ENCODE measurements at places on chromosomes 1 and 21. TPM values are rescaled to one million over a fixed set of nuclear protein-coding genes. Genes with fewer than 3 reads are reported as not detected.

DNA sequence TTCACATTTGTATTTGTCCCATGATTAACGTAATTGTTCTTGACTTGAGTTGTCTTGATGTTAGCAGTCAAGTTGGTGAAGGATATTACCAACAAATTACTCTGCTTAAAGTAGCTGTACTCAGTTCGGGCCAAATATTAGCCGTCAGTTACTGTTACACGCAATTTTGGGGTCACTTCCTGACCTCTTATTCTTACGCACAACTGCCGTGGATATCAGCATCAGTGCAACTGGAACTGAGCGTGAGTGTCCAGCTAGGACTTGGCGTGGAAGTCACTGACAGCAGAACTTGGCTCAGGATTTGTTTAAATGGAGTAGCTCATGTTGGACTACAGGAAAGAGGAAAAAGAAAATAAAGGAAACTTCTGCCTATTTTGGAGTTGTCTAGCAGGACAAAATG lies 56.4 kb downstream of the ADAMTS1 start:
- no peaks in the 10 kb centered on the region for H3K36me3 ChIP-seq
- H3K27ac ChIP-seq: peak overlapping the region; percentile 49
- no peaks in the 10 kb centered on the region for H3K27me3 ChIP-seq
- no peak overlapping the region for H3K4me3 ChIP-seq

Gene IGSF5
- total RNA-seq: not detected

Gene CFHR4
- not detected for total RNA-seq

DNA sequence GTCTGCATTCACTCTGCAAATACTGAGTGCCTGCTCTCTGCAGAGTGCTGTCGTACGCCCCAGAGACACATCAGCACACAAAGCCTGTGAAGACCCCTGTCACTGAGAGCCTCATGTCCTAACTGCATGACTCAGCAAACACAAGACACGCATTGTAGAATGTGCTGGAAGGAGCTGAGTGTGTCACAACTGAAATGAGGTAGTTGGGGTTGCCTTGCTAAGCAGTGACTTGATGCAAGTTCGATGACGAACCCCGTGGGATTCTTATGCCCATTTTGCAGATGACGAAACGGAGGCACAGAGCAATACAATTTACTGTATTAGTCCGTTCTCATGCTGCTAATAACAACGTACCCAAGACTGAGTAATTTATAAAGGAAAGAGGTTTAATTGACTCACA lies 65.1 kb downstream of the RIPK4 start:
- DNase-seq: no peak
- no peaks in the 10 kb centered on the region for H3K27me3 ChIP-seq
- no peak overlapping the region for H3K27ac ChIP-seq
- H3K4me3 ChIP-seq: no peak overlapping the region

DNA sequence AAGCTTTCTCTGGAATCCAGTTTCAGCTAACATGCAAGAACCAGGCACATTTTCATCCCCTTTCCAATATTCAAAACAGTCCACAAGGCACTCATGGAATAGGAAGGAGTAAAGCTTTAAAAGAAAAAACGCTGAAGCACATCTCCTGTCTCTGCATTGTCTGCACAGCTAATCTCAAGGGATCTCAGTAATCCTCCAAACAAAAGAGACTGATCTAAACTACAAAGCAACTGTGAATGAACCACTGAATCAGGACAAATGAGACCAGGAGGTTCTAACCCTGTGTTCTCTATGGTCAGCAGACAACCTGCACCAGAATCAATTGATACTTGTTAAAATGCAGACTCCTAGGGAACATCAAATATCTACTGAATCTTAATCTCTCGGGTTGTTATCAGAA lies 399.0 kb downstream of the HHAT start:
- no peaks in the 10 kb centered on the region for H3K27me3 ChIP-seq
- no peak for DNase-seq
- no peaks in the 10 kb centered on the region for H3K4me1 ChIP-seq
- H3K27ac ChIP-seq: no peak overlapping the region
- H3K36me3 ChIP-seq: no peaks in the 10 kb centered on the region

- no peak overlapping the region for H3K4me3 ChIP-seq
- H3K4me1 ChIP-seq: no peaks in the 10 kb centered on the region
- H3K36me3 ChIP-seq: no peaks in the 10 kb centered on the region
- H3K27me3 ChIP-seq: no peaks in the 10 kb centered on the region
- DNase-seq: no peak
- no peak overlapping the region for H3K27ac ChIP-seq
These were observed 256.6 kb downstream of the ST6GALNAC3 start for GRCh38 chr1:76330991-76331603.

DNA sequence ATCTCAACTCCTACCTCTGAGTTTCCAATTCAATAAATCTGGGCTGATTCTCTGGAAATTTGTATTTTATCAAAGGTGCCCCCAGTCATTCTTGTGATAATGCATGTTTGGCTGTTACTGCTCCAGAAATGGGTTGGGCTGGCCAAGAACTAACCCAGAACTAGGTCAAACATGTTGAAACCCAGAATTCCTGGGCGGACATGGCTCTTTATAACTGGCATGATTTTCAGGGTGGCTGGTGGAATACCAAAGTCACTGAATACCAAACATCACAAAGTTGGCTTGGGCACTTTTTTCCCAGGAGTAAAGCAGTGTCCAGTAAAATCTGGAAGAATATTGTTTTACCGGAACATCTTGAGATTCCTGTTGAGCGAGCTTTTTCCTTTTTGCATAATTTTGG lies 89.4 kb upstream of the S1PR1 start:
- no peak for DNase-seq
- H3K4me3 ChIP-seq: no peak overlapping the region
- H3K36me3 ChIP-seq: no peaks in the 10 kb centered on the region

Gene AADACL4
- not detected for total RNA-seq

GRCh38 chr1:168007691-168008090 lies 70.8 kb upstream of the MPC2 start:
- no peaks in the 10 kb centered on the region for H3K27me3 ChIP-seq
- DNase-seq: no peak

- DNase-seq: no peak
- no peaks in the 10 kb centered on the region for H3K27me3 ChIP-seq
- no peaks in the 10 kb centered on the region for H3K4me1 ChIP-seq
- H3K27ac ChIP-seq: no peak overlapping the region
These were observed 26.7 kb upstream of the RSPO1 start for GRCh38 chr1:37661401-37661800.

DNA sequence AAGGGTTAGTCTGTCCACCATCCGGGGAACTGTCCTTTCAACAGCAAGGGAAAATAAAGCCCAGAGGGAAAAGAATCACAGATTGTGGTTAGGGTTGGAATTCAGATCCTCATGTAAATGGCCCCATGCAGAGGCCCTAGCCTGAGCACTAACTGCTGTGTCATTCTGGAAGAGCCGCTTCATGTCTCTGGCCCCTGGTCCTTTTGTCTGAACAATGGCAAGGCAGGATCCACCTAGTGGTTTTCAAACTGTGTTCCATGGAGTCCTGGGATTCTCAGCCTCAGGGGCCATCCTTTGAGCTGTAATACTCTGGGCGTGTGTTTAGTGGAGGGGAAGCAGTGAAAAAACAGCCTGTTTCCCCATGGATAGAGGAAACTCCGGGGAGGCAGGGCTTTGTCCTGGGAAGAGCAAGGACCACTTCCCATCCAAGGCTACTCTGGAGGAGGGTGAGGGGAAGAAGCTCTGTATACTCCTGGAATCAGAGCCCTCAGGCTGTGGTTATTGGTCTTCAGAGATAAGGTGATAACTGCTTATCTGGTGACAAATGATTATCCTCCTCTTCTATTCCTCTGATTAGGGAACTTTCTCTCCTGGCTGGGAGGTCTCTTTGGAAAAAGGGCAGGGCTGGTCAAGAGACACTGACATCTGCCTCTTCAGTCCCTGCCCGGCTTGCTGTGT lies 19.2 kb downstream of the PAX7 start:
- H3K27ac ChIP-seq: no peak overlapping the region
- H3K36me3 ChIP-seq: no peaks in the 10 kb centered on the region
- peaks cover 24% of the 10 kb centered on the region for H3K4me1 ChIP-seq
- no peak overlapping the region for H3K4me3 ChIP-seq
- no peak for DNase-seq

Gene RNU1-1
- total RNA-seq: under 0.01 TPM

Gene SEMA6C
- total RNA-seq: 12.2 TPM

DNA sequence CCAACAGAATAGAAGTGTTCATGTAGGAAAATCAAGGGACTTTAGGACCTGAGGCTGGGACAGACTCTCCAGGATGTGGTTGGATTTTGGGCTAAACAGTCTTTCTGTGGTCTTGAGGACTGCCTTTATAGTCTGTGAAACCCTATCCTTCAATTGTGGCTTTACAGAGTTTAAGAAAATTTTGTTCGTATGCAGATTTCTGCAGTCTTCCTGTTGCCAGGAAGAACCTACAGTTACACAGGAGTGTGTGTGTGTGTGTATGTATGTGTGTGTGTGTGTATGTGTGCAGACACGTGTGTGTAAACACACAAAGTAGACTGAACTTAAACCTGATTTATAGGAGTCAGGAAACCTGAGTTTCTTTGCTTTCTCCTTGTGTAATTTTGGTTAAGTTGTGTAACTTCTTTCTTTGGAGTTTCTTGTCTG lies 22.8 kb downstream of the NEK7 start:
- no peak overlapping the region for H3K27ac ChIP-seq
- H3K4me3 ChIP-seq: no peak overlapping the region
- DNase-seq: no peak

- no peaks in the 10 kb centered on the region for H3K4me1 ChIP-seq
- H3K27me3 ChIP-seq: no peaks in the 10 kb centered on the region
- no peak for DNase-seq
- peaks cover 98% of the 10 kb centered on the region for H3K36me3 ChIP-seq
- H3K27ac ChIP-seq: peak overlapping the region; percentile 20
- H3K4me3 ChIP-seq: no peak overlapping the region
These were observed 41.0 kb downstream of the LDLRAD2 start for GRCh38 chr1:21853131-21853427.

Gene SPRR4
- not detected for total RNA-seq

- H3K27ac ChIP-seq: no peak overlapping the region
- H3K36me3 ChIP-seq: peaks cover 18% of the 10 kb centered on the region
- peak; percentile 77 for DNase-seq
- H3K4me1 ChIP-seq: no peaks in the 10 kb centered on the region
- no peak overlapping the region for H3K4me3 ChIP-seq
- H3K27me3 ChIP-seq: no peaks in the 10 kb centered on the region
These were observed 43.5 kb downstream of the WDR4 start for GRCh38 chr21:42835611-42836401.

- no peaks in the 10 kb centered on the region for H3K27me3 ChIP-seq
- H3K4me1 ChIP-seq: peaks cover 23% of the 10 kb centered on the region
- H3K36me3 ChIP-seq: peaks cover 31% of the 10 kb centered on the region
- peak overlapping the region; percentile 98 for H3K27ac ChIP-seq
These were observed 846 bp downstream of the NSUN4 start for GRCh38 chr1:46341222-46342083.

Gene HIVEP3
- total RNA-seq: 2.1 TPM

DNA sequence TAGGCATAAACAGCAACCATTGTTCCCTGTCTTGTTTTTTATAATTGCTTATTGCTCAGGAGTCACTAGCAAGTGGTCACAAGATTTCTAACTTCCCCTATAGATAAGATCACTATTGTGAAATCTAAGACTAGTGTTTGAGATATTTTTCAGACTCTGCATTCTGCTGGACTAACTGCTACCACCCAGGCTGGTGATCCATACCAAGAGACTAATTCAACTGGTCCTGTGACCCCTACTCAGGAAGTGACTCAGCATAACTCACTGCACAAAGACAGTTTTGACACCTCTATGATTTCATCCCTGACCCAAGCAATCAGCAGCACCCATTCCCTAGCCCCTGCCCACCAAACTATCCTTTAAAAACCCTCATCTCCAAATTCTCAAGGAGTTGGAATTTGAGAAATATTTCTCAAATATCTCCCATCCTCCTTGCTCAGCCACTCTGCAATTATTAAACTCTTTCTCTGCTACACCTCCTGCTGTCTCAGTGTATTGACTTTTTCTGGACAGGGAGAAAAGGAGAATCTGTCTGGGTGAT lies 52.7 kb downstream of the TRIM33 start:
- H3K36me3 ChIP-seq: peaks cover 9% of the 10 kb centered on the region
- H3K27me3 ChIP-seq: no peaks in the 10 kb centered on the region
- H3K27ac ChIP-seq: no peak overlapping the region
- no peak overlapping the region for H3K4me3 ChIP-seq

DNA sequence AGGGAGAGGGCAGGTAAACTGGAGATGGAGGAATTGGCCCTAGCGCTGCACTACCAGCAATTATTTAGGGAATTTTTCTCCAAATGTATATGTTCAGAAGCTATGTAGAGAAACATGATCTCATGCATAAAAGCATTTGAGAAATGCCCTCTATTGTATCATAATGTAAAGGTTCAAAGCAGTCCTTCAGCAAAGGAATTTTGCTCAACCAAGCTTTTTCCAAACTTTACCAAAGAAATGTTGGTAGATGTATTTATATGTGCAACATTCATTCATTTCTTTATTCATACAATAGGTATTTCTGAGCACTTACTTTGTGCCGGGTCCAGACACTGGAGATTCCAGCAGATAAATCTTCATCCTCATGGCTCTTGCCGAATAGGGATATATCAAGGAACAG lies 64.4 kb downstream of the XCL1 start:
- H3K27ac ChIP-seq: no peak overlapping the region
- no peak overlapping the region for H3K4me3 ChIP-seq
- no peak for DNase-seq
- peaks cover 18% of the 10 kb centered on the region for H3K4me1 ChIP-seq
- H3K27me3 ChIP-seq: no peaks in the 10 kb centered on the region

GRCh38 chr21:32459972-32460371 lies 47.5 kb downstream of the EVA1C start:
- H3K27ac ChIP-seq: no peak overlapping the region
- H3K4me1 ChIP-seq: peaks cover 30% of the 10 kb centered on the region
- DNase-seq: no peak
- H3K36me3 ChIP-seq: peaks cover 74% of the 10 kb centered on the region
- no peak overlapping the region for H3K4me3 ChIP-seq
- no peaks in the 10 kb centered on the region for H3K27me3 ChIP-seq

Gene PDPN
- total RNA-seq: 6.9 TPM

DNA sequence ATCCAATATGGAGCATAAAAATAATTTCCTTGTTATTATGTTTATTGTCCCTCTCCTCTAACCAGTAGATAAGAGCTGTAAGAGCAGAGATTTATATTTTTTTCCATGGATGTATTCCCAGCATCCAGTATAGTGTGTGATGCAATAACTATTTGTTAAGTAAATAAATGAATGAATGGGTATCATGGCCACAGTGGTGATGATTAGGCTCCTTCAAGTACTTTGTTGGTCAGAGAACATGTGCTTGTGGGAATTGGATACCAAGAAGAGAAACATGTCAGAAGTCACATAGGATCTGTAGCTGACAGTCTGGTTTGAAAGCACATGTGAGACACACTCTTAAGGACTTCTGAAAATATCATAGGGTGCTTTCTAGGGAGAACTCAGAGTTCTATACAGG lies 588.5 kb downstream of the AGBL4 start:
- no peaks in the 10 kb centered on the region for H3K4me1 ChIP-seq
- no peaks in the 10 kb centered on the region for H3K36me3 ChIP-seq
- H3K4me3 ChIP-seq: no peak overlapping the region
- H3K27ac ChIP-seq: no peak overlapping the region
- DNase-seq: no peak
